ENCODE measurements at places on chromosomes 11 and 22.
A peak's percentile ranks its signal among the peaks of the same experiment; 100 is the strongest.

- no peak for DNase-seq
These were observed 21.6 kb upstream of the NUP160 start for GRCh38 chr11:47869544-47870393.

DNA sequence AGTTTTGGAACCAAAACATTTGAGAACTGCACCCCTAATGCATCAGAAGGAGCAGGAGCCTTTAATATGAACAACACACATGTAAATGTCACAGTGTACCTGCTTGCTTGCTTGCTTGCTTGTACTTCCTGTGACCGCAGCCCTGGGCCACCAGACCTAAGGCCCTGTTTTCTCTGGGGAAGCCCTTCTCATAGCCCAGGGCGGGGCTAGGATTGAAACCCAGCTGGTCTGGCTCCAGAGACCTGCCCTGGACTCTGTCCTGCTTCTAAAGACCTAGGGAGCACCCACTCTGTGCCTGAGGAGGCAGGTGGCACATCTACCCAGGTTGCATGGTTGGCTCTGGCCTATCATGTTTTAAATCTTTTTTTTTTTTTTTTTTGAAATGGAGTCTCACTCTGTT lies 7.6 kb upstream of the MCM5 start:
- DNase-seq, result no peak

GRCh38 chr22:27046086-27046485 lies 388.7 kb downstream of the MIAT start:
- DNase-seq, result no peak

DNA sequence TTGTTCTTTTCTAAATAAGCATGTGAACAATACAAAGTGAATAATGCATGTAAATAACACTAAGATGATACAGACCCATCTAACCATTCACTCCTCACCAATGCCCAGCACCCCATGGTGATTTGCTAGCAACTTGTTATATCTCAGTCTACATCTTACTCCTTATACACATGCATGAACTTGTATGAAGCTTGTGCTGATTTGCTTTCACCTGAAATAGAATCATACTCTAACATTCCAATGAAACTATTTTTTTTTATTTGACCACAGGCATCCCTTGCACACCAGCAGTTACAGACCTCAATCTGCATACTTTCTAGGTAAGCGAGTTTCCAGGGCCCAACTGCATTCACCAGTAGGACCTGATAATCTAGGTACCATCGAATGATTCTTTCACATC lies 873.6 kb downstream of the OPCML start:
- no peak for DNase-seq

DNA sequence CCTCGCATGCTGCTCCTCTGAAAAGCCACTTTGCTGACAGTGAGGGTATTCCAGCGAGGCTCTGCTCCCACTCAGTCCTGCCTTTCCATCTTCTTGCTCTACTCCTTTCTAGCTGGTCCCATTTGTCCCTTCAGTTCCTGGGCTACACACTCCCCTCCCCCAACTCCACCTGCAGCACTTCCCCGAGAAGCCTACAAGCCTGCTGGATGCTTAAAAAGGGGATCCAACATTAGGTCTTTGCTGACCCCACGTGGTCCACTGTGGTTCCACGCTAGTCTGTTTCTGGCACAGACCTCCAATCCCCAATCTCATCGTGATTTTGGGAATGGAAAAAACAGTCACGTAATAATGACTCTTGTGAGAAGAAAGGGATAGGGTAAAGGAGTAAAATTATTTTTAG lies 121.6 kb upstream of the SNX19 start:
- DNase-seq, result no peak

DNA sequence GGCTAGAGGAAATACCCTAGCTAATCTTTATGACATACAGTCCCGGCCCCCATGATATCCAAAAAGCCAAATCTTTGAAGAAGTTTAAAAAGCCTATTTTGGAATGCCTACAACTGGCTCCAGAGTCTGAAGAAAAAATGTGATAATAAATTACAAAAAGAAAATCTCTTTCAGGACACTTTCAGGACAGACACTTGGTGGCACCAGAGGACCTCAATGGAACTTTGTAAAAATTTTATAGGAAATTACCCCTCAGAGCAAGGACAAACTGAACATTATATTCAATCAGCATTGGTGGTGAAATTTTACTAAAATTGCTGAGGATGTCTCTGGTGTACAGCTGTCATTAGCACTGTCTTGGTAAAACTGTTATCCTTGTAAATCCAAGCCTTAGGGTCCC lies 81.0 kb downstream of the CCDC73 start:
- no peak for DNase-seq

DNA sequence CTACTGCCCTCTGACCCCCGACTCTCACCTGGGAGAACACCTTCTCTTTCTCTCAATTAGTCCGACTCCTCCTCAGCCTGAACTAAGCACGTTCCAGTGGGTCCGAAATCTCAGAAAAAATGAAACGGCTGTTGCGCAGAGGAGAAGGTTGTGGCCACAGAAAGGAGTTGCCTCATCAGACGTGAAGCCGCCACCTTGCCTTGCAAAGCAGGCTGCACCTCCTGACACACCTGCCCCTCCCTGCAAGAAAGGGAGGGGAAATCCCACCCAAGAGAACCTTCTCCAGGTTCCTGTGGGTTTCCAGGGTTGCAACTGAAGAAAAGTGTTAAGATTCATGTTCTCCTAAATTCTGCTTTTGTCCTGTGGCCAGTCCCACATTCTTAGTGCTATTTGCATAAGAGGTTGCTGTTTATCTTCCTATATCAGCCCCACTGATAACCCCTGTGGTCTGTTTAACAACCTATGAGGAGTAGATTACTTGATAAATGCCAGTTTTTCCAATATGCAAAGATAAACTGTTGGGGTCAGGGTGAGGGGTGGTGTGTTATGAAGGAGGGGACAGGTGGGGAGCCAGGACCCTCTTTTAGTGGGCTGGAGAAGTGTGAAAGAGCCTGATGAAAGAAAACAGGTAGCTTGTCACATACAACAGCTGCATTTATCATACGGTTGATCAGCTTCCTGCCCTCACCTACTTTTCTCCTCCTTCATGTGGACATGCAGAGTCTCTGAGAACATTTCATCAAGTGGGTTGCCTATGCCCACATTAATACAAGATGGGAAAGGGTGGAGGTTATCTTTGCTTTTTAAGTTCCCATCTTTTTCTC lies 18.2 kb downstream of the ZBTB16 start:
- DNase-seq, result no peak

GRCh38 chr11:2277933-2278523 lies 7.6 kb upstream of the ASCL2 start:
- no peak for DNase-seq

GRCh38 chr22:35172442-35172841 lies 84.9 kb upstream of the HMGXB4 start:
- no peak for DNase-seq

DNA sequence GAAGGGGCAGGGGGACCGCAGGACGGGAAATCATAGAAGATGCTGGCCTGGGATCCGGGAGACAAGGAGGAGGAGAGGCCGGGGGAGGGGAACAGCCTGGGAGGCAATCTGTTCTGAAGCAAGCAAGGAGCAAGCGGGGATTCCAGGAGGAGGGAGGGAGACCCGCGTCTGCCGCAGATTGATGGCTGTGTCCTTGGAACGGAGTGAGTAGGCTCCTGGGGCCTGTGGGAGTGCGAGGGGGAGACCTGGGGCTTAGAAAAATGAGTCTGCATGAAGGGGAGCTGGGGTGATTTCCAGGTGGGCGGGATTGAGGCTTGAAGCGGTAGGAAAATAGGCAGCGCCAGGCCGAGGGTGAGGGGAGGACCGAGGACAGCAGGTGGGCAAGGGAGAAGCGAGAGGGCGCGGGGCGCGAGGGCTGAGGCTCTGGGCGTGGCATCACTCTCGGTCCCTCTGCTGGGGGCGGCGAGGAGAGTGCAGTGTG lies 1.6 kb upstream of the LRRC55 start:
- no peak for DNase-seq

DNA sequence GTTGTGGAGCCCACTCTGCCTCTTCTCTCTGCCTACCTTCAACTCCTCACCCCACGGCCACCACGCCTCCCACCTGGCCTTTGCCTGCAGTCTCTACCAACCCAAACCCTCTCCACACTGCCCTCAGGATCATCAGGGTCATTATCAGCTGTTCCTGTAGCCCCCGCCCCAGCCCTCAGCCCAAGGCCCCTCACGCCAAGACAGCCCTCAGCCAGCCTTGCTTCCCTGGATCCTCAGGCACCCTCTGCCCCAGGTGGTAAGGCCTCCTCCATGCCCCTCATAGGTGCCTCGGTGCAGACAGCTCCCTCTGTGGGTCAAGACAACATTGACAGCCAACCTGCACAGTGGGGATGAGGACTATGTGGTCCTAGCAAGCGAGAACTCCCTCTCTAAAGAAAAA lies 1.7 kb downstream of the SBF1 start:
- DNase-seq, result no peak

DNA sequence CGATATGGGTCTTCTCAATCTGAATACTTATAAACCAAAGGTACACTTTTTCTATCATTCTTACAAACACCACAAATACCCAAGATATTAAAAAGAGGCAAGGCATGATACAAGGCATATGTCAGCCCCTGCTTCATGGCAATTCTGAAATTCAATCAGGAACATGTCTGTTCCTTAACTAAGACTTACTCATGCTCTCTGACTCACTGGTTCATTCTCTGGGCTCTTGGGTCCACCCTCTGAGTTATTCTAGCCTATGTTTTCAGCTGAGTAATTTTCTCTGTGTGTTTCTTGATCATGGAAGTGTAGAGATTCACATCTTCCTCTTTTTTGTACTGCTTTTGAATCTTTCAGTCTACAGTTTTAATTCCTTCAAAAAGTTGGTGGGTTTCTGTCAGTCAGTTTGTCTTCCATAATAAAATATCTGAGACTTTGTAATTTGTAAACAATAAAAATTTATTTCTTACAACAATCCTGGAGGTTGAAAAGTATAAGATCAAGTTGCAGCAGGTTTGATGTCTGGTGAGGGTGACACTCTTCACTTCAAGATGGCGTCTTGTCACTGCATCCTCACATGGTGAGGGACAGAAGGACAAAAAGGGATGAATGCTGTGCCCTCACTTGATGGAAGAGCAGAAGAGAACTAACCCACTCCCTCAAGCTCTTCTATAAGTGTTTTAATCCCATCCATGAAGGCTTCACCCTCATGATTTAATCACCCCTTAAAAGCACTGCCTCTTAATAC lies 211.7 kb downstream of the FAM76B start:
- peak; percentile 86 for DNase-seq

DNA sequence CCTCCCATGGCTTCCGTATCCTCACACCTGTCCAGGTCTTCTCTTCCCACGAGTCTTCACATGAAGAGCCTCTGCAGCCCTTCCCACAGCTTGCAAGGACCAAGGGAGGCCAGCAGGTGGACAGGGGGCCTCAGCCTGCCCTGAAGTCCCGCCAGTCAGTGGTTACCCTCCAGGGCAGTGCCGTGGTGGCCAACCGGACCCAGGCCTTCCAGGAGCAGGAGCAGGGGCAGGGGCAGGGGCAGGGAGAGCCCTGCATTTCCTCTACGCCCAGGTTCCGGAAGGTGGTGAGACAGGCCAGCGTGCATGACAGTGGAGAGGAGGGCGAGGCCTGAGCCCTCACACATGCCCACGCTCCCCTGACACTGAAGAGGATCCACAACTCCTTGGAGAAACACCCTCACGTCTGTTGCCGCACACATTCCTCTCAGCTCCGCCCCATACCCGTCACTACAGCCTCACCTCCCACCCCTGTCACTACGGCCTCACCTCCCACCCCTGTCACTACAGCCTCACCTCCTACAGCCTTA lies 8.3 kb downstream of the SSH3 start:
- DNase-seq, result no peak

GRCh38 chr11:78965432-78965831 lies 390.8 kb upstream of the NARS2 start:
- no peak for DNase-seq

- no peak for DNase-seq
These were observed 589.3 kb downstream of the INSC start for GRCh38 chr11:15704064-15704463.

All from fibroblast of skin of right quadriceps (primary cell).